ENCODE measurements at places on chromosomes 1 and 21.

DNA sequence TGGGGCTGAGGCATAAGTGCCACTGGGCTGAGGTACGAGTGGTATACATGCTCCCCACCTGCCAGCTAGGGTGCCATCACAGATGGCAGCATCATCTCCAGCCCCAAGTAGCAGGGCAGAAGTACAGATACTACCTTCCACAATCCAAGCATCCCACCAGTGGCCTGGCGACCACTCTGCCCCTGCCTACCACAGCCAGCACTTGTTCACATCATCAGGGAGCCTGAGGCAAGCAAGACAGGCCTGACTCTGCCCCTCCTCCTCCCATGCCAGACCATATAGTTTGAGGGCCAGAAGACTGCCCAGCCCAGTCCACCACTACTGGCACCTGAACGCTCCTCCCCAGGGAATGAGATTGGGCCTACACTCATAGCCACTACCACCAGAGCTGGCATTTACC is 84.6 kb downstream of the SPATA6 start:
- DNase-seq = no peak

- no peak for DNase-seq
Measured at GRCh38 chr1:172442843-172443565, 865 bp downstream of the PIGC start.

GRCh38 chr21:44344541-44345183 is 5.5 kb upstream of the CFAP410 start:
- no peak for DNase-seq

GRCh38 chr1:172547071-172547470 is 14.1 kb downstream of the SUCO start:
- DNase-seq = no peak
